Naive B cell (primary cell): ENCODE measurements at places on chromosomes 5 and 9. TPM values are rescaled to one million over a fixed set of nuclear protein-coding genes. Genes with fewer than 3 reads are reported as not detected.

GRCh38 chr9:135848341-135849047, 58.9 kb downstream of the CAMSAP1 start:
- DNase-seq, result no peak
- H3K27ac ChIP-seq, result no peak overlapping the region
- H3K4me3 ChIP-seq, result no peak overlapping the region

DNA sequence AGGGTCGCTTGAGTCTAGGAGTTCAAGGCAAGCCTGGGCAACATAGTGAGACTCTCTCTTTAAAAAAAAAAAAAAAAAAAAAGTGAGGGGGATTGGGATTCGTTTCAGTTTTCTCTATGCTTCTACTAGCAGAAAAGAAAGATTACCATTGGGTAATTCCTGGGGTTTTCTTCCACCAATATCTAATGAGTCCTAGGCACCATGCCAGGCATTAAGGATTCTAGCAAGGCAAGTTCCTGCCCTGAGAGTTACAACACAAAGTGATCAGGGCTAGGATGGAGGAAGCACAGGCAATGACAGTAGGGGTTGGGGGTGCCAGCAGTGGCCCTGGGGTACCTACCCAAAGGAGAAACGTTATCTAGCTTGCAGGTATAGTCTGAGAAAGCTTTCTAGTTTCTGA, 90.8 kb downstream of the PCDH1 start:
- H3K36me3 ChIP-seq, result no peaks in the 10 kb centered on the region
- no peak for DNase-seq
- no peak overlapping the region for H3K27ac ChIP-seq
- H3K4me3 ChIP-seq, result no peak overlapping the region

- no peak overlapping the region for H3K4me3 ChIP-seq
- H3K4me1 ChIP-seq, result peaks cover 7% of the 10 kb centered on the region
- no peaks in the 10 kb centered on the region for H3K27me3 ChIP-seq
- no peak for DNase-seq
These were observed 57.2 kb downstream of the KCNN2 start for GRCh38 chr5:114419067-114419388.

DNA sequence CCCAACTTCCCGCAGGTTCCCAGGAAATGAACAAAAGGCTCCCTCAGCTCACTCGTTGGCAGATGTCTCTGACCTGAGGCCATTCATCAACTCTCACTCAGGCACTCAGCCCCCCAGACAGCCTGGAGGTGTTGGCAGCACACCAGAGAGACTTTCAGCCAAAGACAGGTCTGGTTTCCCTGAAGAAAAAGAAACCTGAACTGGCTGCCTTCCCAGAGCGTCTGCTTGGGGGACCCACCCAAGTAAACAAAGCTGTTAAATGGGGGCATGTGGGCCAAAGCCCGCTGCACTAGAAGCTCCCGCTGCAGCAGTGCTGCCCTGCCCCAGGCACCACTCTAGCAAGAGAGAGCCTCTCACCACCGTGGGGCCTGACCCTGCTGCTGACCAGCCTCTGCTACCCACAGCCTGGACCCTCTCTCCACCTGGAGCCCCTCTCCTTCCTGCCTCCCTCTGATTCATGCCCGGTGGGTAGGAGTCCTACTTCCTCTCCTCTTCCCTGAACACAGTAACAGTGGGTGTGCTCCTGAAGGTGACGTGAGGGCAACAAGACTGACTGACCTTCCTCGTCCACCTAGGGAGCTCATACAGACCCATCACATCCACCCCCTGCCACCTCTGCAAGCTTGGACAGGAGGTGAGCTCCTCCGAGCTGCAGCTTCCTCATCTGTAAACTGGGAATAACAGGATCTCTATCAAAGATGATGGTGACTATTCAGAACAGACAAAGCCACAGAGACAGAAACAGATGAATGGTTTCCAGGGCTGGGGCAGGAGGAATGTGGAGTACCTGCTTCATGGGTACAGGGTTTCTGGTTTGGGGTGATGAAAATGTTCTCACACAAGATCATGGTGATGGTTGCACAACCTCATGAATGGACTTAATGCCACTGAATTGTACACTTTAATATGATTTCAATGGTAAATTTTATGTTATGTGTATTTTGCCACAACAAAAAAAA, 31.0 kb upstream of the GABRP start:
- H3K36me3 ChIP-seq, result no peaks in the 10 kb centered on the region
- no peak overlapping the region for H3K4me3 ChIP-seq
- H3K27me3 ChIP-seq, result peaks cover 23% of the 10 kb centered on the region
- DNase-seq, result no peak
- no peaks in the 10 kb centered on the region for H3K4me1 ChIP-seq

GRCh38 chr9:107945493-107945892, 455.9 kb upstream of the KLF4 start:
- DNase-seq, result no peak
- H3K4me3 ChIP-seq, result no peak overlapping the region
- H3K27ac ChIP-seq, result no peak overlapping the region
- H3K27me3 ChIP-seq, result peaks cover 10% of the 10 kb centered on the region

DNA sequence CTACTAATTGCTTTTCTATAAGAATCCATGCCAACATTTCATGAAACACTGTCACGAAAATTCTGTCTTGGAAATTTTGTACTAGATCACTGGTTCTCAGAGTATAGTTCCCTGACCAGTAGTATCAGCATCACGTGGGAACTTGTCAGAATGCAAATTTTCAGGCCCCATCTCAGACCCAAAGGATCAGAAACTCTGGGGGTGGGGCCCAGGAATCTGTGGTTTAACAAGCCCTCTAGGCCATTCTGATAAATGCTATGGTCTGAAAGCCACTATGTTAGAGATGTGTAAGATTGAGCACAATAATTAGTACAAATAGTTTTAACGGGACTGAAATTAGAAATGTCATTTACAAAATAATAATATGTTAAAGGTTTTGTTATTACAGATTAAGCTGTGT, 615.7 kb upstream of the ARRDC3 start:
- H3K4me1 ChIP-seq, result no peaks in the 10 kb centered on the region
- H3K27ac ChIP-seq, result no peak overlapping the region
- no peak overlapping the region for H3K4me3 ChIP-seq

DNA sequence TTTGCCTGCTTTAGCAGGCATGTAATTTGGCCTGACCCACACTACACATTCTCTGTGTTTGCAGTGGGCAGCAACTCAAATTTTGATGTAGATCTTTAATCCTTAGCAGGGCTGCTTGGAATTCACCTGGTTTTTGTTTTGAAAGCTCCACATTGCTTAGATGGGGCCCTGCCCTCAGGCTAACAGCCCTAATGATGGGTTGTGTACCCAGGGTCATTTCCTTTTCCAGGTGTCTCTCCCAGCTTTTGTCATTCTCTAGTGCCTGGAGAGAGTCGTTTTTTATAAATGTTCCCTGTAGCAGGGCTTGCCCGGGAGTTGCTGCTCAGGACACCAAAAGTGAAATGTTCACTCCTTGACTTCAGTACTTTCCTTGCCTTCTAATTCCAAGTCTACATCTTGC, 126.3 kb downstream of the TRIO start:
- H3K36me3 ChIP-seq, result no peaks in the 10 kb centered on the region
- no peak overlapping the region for H3K4me3 ChIP-seq
- no peaks in the 10 kb centered on the region for H3K27me3 ChIP-seq
- H3K27ac ChIP-seq, result peak overlapping the region; percentile 34

- no peak overlapping the region for H3K27ac ChIP-seq
- no peak overlapping the region for H3K4me3 ChIP-seq
These were observed 45.4 kb downstream of the TAF11L14 start for GRCh38 chr5:17679597-17680203.

DNA sequence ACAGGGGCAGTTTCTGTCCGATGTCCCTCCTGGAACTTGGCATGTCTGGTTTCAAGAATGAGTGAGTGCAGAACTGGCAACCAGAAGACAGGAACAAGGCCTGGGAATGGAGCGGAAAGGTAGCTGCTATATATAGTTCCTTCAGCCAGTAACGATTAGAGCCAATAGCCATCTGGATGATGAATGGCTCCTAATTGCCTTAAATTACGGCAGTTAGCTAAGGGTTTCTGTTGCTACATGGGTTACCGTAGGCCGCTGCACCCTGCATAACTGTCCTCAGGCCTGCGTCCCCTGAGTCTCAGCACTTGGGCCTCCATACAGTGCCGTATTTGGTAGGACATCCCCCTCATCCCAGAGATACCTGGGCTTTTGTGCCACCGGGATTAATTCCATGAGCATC, 29.4 kb downstream of the WWC1 start:
- no peaks in the 10 kb centered on the region for H3K27me3 ChIP-seq
- H3K27ac ChIP-seq, result no peak overlapping the region
- DNase-seq, result no peak
- no peaks in the 10 kb centered on the region for H3K36me3 ChIP-seq

DNA sequence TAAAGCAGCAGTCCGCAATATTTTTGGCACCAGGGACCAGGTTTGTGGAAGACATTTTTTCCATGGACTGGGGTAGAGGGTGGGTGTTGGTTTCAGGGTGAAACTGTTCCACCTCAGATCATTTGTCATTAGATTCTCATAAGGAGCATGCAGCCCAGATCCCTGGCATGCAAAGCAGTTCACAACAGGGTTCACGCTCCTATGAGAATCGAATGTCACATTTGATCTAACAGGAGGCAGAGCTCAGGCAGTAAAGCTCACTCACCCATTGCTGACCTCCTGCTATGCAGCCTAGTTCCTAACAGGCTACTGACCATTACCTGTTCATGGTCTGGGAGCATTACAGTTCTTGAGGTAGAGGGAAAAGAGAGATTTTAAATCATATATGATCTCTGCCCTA, 241.5 kb upstream of the COX7C start:
- DNase-seq, result no peak
- H3K4me1 ChIP-seq, result no peaks in the 10 kb centered on the region

CCL27 gene
- not detected for polyA plus RNA-seq

IL7R gene
- 3.7 TPM for polyA plus RNA-seq

GRIN3A gene
- not detected for polyA plus RNA-seq
